ENCODE measurements at places on chromosomes 2 and 18.

DNA sequence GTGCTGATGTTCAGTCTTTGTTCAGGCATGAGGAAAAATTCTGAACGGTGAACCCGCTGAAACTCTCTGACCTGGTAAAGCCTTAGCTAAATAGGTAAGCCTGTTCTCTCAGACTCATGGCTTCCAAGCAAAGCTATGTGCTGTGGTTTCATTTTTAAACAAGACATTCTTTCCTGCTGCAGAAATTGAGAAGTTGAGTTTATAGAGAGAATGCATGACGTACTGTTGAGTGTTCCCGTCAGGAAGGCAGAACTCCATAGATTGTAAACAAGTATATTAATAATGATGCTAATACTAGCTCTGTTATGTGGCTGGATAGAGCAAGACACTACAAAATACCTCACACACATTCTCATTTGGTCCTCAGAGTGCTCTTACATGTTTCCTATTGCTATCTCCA lies 424.0 kb upstream of the CRIM1 start:
- no peak for DNase-seq

DNA sequence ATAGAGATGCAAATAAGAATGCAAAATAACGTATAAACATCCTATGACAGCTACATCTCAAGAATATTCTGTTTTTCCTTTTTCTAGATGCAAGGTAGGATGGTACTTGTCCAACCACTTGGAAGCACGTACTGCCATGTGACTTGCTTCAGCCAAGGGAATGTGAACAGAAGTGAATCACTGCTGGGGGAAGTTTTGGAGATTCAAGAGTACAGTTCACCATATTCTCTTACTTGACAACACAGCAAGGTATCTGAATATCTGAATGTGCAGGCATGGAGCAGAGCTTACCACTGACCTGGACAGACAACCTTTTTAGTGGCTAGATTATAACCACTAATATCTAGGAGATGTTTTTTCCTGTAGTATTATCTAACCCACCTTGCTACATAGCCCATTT lies 53.0 kb downstream of the TRIP12 start:
- DNase-seq: no peak

DNA sequence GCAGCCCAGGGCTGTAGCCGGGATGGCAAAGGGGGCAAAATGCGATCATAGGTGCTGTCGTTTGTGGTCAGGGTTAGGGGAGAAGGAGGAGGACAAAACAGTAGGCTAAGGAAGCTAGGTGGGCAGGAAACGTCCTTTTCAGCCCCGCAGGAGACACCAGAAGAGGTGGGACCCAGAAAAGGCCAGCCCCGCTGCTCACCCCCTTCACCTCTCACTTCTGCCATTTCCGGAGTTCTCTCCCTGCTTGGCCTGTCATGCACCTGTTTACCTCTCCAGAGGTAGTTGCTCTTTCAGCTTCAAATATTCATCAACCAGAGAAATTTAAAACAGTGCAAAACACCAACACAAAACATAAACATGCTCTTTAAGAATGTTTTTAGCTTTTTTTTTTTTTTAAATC lies 849 bp downstream of the AQP4 start:
- DNase-seq: no peak

- DNase-seq: no peak
These were observed 180.5 kb downstream of the DIS3L2 start for GRCh38 chr2:232142049-232142448.

GRCh38 chr2:112293636-112294401 lies 18.4 kb downstream of the ZC3H6 start:
- no peak for DNase-seq

- no peak for DNase-seq
These were observed 45.2 kb downstream of the UBXN4 start for GRCh38 chr2:135786823-135787222.

- no peak for DNase-seq
These were observed 109.2 kb upstream of the CHRNA1 start for GRCh38 chr2:174873471-174873870.

DNA sequence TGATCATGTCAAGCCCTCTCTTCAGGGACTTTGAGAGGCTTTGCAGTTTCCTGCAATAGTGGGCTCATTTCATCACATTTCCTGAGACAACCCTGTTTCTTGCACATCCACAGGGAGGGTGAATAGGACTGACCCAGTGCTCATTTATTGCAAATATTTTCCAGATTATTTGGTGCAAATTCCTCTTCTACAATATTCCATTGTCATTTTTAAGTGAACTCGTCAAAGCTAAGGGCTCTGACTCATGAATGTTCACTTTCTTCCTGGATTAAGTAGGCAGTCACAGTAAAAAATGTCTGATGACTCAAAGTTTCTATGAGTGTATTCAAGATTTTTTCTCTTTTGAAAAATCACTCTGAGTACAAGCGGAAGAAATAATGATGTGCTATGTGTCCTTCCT lies 225.5 kb upstream of the GALNT5 start:
- DNase-seq: no peak

DNA sequence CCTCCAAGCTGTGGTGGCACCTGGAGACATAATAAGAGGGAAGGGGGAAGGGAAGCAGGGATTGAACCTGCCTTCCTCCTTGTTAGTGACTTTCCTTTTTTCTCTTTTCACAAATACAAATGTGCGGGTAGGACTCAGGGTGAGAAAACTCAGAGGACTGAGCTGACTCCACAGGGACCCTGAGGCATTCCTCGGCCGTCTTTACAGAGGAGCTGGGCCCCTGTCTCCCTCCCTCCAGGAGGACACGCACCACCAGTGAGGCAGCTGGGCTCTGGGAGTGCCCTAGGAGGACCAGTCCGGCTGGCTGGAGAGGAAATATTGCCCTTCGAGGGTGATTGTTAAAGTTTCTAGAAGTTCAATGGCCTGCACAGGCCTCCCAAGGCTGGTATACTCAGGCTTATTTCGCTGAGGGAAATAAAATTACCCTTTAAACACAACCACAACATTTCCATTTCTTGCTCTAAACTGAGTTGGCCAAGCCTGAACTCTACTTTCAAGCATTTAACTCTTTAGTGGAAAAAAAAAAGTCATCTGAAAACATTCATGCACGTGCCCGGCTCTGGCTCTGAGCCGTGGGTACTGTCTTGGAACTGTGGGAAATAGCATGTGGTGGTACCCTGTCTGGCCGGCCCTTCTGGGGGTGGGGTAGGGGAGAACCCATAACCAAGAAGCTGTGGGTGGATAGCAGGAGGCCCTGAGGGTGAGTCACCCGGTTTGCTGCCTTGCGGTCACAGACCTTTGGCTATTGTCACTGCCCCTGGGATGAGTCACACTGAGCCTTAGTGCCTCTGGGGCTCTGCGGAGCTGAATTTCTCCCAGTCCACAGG lies 116.0 kb downstream of the COPS8 start:
- no peak for DNase-seq

All from esophagus squamous epithelium (tissue), 5 donors.